ENCODE measurements at places on chromosomes 5 and 9.

- no peak for DNase-seq
These were observed 13.0 kb downstream of the RGS7BP start for GRCh38 chr5:64518793-64519192.

DNA sequence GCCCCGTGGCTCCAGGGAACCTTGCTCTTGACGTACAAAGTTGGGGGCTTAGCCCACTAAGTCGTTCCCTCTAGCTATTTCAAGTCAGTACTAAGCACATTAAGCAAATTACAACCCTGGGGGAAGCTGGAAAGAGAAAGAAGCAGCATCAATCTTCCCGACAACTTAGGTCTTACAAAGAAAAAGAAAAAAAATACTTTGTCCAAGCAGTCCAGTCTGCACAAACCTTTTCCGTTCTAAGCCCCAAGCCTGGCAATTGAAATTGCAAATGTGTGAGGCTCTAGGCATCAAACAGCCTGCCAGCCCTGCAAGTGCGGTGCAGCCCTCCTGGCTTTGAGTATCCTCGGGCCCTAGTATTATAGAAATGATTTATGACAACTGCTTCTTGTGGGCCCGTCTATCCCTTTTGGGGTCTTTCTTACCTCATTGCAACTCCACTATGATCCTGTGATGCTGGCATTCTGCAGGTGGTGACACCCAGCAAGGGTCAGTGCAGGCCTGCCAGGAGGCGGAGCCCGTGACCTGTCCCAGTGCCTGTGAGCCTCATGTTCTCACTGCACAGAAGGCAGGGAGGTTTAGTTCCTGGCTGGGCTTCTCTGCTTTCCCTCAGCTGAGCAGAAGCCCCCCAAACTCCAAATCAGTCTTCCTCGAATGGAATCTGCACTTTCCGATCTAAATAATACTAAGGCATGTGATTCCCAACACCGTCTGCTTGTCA lies 232.3 kb upstream of the IRX2 start:
- DNase-seq = no peak

- no peak for DNase-seq
These were observed 1075.4 kb upstream of the C9orf72 start for GRCh38 chr9:28648723-28649122.

GRCh38 chr5:50440651-50441492 lies at the start of gene EMB:
Gene EMB (minus strand): TSS chr5:50441288. CDS start chr5:50441151, 137 bp downstream.
- peak; percentile 79 for DNase-seq

DNA sequence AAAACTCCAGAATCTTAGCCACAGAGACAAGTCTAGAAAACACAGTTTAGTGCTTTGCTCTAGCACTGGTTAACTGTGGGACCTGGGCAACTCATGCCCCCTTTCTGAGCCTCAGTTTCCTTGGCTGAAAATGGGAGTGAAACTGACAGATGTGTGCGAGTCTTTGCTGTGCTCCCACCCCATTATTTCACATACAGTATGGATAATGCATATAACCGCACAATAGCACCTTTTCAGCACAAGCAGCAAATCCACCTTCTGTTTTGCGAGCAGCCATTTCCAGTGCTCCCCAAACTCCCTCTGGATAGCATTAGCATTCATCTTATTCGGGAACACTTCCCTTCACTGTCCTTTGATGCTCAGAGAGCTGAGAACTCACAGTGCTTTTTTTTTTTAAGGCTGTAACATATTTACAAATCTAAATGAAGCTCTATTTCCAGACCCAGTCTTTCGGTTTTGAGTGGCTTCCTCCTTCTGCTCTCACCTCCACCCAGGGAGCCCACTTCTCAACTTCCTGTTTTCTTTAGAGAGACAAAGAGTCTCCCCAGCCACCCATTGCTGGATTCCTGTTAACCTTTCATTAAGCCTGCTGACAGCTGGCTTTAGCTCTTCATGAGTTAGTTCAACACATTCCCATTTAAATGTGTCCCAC lies 49.2 kb downstream of the TIMD4 start:
- no peak for DNase-seq

GRCh38 chr5:8943301-8943700 lies 602.6 kb downstream of the SEMA5A start:
- no peak for DNase-seq

- DNase-seq = no peak
These were observed 27.1 kb downstream of the MAP1B start for GRCh38 chr5:72134226-72134899.

DNA sequence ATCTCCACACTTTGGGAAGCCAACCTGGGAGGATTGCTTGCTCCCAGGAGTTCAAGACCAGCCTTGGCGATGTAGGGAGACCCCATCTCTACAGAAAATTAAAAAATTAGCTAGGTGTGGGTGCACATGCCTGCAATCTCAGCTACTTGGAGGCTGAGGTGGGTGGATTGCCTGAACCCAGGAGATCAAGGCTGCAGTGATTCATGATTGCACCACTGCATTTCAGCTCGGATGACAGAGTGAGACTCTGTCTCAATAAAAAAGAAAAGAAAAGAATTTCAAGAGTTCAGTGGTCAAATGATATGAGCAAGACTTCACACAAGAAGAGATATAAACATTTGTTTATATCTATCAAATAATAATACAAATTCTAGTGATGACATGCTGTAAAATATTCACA lies 23.0 kb upstream of the MTAP start:
- DNase-seq = no peak

DNA sequence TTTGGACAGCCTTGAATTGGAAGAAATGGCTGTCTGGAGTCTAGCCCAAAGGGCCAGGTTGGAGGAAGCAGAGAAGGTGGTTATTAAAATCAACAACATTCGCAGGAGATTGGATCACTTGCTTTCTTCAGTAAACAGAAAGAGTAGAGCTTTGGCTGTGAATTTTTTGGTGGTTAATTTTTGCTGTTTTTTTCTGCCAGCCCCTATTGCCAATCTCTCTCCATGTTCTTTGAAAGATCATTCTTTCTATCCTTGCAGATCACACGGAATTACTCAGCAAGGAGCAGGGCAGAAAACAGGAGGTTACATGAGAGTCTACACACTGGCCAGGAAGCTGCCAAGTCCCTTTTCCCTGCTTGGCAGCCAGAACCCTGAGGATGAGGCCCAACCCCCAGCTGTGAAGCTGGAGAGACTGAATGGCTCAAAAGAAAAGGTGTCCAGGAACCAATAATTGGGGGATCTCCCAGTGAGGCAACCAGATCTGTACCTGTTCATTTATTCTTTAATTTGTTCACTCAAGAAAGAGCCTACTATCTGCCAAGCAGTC lies 13.0 kb downstream of the GLRX start:
- DNase-seq = no peak

DNA sequence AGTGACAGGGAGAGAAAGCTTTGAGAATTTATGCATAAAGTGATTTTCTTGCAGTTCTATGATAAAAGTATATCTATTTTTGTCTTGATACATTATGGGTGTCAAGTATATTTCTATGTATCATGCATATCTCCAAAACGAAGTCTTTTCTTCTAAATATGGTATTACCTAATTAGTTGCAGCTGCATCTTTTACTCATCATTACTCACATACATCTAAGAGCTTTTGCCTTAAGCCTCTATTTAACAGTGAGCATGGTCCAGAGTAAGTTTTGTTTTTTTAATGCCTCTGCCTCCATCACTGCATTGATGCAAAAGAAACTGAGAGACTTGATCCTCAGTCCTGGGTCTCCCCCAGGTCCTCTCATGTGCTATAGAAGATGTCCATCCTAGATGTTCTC lies 40.0 kb upstream of the SMC5 start:
- DNase-seq = no peak

DNA sequence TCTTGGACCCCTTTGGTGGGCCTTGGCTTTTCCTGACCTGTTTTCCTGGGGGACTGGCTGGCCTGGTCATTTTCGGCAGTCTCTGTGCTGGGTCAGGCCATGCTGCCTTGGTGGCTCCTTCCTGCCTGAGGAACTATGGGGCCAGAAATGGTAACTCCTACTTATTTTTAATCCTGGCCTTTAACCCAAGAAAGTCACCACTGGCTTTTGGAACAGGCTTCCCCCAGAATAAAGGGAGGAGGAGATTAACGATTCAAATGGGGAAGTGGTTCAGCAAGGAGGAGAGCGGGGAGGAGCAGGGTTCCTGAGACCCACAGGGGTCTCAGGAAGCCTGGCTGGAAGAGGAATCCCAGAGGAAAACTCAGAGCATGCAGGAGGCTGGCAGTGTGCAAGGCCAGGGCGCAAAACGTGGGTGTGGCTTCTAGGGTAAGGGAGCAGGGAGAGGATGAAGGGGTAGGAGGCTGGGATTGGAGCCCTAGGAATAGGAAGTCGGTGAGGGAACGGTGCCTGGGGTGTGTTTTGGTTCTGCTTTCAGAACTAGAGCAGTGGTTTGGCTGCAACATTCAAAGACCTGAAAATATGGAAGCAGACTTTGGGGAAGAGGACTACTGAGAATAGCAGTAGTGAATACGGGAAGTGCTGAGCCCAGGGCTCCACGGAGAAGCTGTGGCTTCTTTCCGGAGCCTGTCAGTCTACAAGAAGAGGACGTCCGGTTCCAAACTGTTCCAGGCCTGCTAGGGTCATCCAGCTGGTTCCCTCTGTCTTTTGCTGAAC lies 271.1 kb upstream of the KLF4 start:
- no peak for DNase-seq

- no peak for DNase-seq
These were observed at the start of gene TEX53 for GRCh38 chr9:114657705-114658104. Gene TEX53 (minus strand): TSS chr9:114657805. CDS start chr9:114657774, 31 bp downstream.

- no peak for DNase-seq
These were observed 8.6 kb downstream of the MORN5 start for GRCh38 chr9:122168356-122168755.

DNA sequence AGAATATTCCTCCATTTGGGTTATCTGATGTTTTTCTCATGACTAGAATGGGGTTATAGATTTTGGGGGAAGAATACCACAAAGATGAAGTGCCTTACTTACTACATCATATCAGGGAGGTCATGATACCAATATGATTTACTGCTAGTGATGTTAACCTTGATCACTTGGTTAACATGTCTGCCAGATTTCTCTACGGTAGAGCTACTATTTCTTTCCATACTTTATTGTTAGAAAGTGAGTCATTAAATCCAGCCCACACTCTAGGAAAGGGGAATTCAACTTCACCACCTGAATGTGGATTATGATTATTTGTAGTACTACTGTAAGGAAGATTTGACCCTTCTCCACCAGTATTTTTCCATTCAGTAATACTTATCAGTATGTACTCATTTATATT lies 64.7 kb downstream of the UBE2R2 start:
- DNase-seq = no peak

- no peak for DNase-seq
These were observed 1013.3 kb downstream of the MAT2B start for GRCh38 chr5:164518741-164519080.

GRCh38 chr5:6494939-6495338 lies 46.3 kb downstream of the UBE2QL1 start:
- no peak for DNase-seq

DNA sequence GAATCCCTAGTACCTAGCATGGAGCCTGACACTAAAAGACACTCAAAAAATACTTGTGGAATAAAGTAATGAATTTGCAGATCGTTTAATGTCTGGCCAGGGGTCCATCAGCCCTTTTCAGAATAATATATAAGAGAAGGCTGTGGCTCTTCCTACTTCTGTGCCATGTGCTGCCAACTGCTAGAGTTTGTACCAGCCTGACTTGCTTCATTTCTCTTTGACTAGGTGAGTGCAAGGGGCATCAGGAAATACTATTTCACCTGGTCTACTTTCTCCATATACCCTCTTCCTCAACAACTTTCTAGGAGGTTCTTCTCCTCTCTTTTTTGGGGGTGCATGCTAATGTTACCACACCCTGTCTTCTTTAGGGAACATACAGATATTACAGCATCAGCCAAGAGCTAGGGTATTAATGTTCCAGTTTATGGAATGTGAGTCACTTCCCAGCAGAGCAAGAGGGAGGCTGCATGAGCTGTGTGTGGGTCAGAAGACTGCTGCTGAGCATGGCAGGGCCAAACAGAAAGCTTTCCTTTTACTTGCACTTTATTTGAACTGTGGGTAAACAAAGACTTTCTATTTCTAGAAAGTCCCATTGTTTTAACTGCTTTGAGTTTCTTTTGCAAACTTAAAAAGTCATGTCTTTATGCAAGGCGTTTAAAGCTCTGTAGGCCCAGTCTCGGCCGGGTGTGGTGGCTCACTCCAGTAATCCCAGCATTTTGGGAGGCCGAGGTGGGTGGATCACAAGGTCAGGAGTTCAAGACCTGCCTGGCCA lies 158.9 kb downstream of the ADAMTSL1 start:
- no peak for DNase-seq

- no peak for DNase-seq
These were observed 4.8 kb upstream of the TMEM171 start for GRCh38 chr5:73115399-73116051.

DNA sequence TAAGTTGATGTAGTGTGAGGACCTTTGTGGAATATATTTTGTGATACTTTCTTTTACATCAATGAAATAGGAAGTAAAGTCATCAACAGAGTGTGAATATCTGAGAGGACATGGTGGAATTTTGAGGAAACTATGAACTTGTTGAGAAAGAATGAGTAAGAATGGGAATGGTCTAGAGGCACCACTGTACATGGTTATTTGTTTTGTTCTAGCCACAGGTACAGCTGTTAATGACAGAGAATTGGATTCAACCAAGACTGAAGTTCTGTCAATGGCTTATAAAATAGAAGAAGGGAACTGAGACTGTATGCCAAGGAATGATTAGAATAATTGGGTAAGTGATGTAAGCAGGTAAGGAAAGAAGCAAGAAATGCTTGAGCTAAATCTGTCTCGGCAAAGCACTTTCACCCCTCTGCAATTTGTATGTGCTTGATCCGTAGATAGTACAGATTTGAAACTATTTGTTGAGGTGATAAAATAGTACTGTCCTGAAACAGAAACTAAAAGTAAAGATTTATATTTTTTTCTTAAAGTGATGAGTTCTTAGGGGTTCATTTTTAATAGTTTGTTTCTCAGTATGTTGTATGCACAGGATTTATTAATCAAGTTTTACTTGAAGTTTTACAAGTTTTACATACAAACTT lies 468.8 kb upstream of the SMC2 start:
- DNase-seq = no peak

DNA sequence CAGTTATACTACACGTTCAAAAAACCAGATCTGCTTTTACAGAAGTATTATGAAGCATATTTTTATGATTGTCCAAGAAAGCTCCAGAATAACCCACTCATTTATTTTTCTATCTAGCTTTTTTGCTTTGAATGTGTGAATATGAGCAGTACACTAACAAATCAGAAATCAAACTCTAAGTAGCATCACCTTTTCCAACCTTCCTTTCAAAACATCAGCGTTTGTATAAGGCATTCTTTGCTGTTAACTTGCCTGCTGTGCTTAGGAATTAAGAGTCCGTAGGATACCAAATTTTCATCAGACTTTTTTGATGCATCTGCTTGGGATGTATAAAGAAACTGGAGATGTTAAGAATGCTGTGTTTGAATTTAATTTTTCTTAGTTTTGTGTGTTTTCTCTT lies 3.8 kb downstream of the TLE4 start:
- no peak for DNase-seq

DNA sequence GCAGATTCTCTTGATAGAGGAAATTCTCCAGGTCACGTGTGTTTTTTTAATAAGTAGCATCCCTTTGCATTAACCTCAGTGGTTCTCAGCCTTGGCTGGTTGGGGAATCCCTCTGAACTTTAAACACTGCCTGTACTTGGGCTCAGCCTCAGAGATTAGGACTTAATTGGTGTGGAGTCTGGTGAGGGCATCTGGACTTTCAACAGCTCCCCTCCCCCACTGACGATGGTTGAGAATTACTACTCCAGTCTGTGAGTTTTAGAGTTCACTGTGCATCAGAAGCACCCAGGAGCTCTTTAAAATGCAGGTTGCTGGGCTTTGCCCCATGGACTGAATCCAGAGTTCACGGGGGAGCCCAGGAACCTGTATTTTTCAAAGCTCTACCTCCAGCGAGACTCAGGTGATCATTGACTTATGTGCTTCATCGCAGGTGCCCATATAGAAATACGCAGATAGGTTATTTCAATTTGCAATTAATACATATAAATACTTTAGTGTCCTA lies 71.4 kb downstream of the DAPK1 start:
- DNase-seq = no peak

Data from activated naive CD8-positive, alpha-beta T cell treated with anti-CD3 and anti-CD28 coated beads, Interleukin-2, amount 50 U/mL, for 24 hours (primary cell).